ENCODE measurements at places on chromosomes 2 and 18.

GRCh38 chr18:44474067-44474411 is 206.6 kb upstream of the SETBP1 start:
- DNase-seq, result no peak

DNA sequence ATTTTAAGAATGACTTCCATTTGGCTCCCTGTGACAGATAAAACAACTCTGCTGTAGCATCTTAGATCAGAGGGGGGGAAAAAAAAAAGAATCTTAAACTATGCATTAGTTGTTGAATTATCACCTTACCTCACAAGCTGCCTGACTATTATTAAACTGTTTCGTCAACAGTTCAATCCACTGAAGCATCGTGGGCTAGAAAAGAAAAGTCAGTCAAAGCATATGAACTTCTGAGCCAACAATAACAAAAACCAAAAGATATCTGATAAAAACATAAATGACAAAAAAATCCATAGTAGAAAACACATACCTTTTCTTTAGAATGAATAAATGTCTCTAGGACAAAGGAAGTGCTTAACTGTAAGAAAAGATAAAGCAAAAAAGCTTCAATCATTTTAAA is 73.7 kb downstream of the C2orf74 start:
- DNase-seq, result no peak

DNA sequence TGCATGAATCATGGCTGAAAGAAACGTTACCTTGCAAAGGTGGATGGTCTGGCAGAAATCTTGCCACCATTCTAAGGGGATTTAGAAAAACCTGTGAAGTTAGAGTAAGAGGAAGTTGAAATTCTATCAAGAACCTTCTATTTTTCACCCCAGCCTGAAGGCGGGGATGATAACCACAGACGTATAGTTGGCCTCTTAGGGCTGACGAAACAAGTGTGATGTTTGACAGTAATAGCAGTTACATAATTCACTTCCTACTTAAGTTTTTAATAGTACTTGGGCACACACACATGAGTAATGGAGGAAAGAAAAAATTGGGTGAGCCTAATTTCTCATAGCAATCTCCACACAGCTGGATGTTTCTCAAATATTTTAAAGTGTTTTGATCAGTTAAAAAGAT is 336.6 kb upstream of the SALL3 start:
- DNase-seq, result no peak

DNA sequence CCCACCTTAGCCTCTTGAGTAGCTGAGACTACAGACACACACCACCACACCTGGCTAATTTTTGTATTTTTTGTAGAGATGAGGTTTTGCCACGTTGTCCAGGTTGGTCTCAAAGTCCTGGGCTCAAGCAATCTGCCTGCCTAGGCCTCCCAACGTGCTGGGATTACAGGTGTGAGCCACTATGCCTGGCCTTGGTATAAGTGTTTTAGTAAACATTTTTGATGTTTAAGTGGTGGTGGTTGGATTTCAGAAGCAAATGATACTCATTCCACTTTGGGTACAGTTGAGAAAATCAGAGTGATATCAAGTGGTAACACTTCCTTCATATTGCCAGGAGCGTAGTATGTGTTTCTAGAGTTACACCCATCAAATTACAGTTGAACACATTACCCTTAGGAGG is 25.4 kb downstream of the ACADL start:
- DNase-seq, result no peak

- no peak for DNase-seq
Observed at GRCh38 chr18:68833756-68834155, 35.9 kb downstream of the CCDC102B start.

GRCh38 chr2:170038734-170039133 is 139.2 kb upstream of the MYO3B start:
- DNase-seq, result no peak

DNA sequence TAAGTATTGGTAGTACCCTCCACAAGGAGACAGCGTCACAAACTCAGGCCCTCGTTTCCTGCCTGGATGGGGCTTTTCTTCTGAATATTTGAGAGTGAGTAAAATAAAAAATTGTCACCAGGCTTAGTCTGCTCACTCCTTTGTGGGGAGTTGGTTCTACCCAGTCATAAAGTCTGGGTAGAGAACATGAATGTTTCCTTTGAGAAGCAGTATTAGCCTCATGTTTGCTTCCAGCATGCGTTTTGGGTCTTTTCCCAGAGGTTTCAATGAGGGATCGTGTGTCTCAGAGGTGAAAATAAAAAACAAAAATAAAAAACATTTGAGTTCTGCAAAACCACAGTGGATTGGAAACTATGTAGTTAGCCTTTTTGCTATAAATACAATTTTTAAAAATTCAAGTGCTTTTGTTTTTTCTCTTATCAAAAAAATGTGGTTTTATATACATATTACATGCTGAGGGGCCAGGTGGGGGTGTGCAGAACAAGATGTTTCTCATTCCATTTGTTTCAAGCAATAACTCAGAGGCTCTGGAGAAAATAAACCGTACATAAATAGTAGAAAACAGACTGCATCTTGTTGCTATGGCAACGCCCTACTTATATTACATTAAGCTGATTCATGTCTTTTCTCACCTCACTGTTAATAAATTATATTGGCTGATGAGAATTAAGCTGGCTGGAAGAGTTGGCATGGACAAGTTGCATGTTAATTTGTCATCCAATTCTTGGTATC is 225.4 kb upstream of the FBXO11 start:
- no peak for DNase-seq

DNA sequence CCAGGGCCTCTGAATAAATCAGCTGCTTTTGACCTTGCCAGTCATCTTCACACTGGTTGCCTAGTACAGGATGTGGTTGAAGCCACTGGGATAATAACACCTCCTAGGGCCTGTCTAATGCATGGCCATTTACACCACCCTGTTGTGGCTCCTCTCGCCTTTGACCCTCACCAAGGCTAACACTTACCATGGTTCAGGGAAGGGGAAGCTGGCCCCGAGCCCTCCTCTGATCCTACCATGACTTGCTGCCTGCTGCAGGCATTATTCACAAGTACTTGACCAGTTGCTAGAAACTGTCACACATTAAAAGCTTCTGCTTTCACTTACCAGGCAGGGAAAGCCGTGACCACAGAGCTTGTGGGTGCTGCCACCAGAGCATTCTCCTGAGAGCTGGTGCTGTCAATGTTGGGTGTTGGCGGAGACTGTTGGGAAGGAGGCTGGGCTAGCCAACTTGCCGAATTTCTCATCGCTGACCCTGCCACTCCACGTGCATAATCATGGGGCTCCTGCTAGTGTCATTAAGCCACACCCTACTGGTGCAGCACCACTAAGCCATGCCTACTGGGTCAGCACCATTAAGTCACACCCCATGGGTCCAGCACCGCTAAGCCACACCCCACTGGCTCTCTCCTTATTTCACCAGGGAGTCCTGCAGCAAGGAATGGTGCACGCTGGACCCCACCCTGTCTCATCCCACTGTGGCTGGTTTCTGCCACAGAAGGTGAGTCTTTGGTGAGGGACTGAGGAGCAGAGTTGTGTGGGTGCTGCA is 47.0 kb upstream of the TTC39C start:
- DNase-seq, result peak; percentile 47

GRCh38 chr2:99451280-99451679 is 38.5 kb downstream of the REV1 start:
- DNase-seq, result no peak

- no peak for DNase-seq
Observed at GRCh38 chr18:13294309-13294708, 75.7 kb downstream of the LDLRAD4 start.

DNA sequence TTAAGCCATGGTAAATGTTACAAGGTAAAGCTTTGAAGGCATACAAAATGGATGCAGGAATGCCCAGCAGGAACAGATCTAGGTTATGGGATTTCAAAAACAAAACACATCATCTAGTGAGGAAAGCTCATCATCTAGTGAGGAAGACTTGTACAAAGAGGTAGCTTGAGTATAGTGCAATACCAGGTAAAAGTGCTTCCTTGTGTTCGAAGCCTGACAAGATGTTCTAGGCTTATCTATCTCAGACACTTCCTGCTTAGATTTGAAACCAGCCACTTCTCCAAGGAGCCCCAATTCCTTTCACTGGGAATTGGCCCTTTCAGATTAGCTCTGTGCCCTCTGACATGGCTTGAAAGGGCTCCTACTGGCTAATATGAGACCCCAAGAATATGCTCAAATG is 45.6 kb downstream of the RNU4ATAC start:
- DNase-seq, result no peak

DNA sequence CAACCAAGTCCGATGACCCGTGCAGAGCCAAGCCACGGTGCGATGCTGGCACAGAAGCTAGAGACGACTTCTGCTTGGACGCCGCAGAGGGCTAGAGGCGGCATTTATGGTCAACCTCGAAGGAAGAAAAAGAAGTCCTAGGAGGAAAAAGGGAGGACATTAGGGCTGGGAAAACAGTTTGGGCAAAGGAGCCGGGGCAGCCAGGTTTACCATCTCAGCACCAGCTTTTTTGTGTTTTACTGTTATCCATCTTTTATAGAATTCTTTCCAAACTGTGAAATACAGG is 643 bp upstream of the DTNB start:
- no peak for DNase-seq

DNA sequence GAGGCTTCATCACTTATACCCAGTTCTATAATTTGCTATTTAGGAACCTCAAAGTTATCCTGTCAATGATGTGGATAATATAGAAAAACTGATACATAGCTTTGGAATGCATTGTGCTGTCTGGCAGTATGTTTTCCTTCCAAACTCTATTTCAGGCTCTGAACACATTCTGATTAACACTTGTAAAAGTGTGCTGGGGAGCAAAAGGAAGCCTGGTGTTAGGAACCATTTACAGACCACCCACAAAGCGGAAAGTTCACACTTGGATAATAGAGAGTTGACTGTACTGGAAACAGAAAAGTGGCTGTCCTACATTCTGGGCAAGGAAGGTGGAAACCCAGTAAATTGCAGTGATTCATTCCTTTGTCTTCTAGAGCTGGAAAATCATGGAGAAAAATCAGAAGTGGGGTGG is 114.5 kb upstream of the ZFP36L2 start:
- peak; percentile 68 for DNase-seq

GRCh38 chr2:109348671-109349502 is 219.9 kb downstream of the SH3RF3 start:
- DNase-seq, result no peak

DNA sequence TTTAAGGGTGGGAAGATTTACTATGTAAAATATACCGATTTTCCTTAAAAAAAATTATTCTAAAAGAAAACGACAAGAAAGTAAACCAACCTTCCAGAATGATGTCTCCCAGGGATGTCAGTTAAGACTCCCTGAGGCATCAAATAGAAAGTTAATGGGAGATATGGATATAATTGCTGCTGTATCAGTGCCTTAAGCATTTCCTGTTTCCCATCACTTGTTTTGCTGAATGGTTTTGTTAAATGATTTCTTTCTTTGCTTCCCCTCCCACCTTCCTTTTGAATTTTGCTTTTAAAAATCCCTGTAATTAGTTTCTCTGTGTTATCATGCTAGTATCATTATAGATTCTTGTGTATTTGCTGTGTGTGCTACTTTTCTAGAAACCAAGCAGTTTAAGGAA is 154.3 kb upstream of the CWC22 start:
- DNase-seq, result no peak

GRCh38 chr2:242004223-242004901 is 134.8 kb downstream of the RTP5 start:
- no peak for DNase-seq

DNA sequence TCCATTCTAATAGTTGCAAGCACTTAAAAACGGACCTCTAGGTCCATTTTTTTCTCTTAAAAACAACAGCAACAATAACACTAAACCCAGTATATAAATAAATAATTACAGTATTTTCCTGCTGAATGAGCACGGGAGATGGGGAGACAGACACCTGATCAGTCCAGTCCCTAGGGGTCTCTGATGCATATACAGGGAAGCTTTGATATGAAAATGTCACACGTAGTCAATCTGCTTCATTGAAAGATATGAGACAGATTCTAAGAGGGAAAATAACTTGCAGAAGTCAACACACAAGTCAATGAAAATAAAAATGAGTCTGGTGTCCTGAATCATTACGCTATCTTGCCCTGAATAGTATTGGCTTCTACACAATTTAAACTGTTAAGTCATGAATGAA is 523.3 kb upstream of the SLC8A1 start:
- no peak for DNase-seq

GRCh38 chr2:133407341-133407740 is 160.9 kb downstream of the NCKAP5 start:
- no peak for DNase-seq

DNA sequence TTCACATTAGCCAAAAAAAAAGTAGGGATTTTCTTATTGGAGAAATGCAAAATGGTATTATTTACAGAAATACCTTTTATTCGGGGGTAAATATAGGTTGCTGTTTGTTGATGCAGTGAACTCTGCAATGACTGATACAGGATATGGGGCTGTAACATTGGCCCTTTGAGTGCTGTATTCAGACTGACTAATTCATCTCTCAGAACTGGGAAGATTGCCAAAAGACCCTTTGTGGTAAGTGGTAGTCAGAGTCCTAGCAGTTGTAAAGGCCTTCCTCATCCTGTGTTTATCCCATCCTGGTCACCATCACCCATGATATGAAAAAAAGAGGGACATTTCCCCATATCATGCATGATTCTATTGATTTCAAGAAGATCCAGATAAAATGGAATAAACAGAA is 14.0 kb upstream of the DCC start:
- DNase-seq, result no peak

GRCh38 chr2:2664989-2665833 is 334.1 kb upstream of the MYT1L start:
- DNase-seq, result peak; percentile 98

- DNase-seq, result no peak
Observed at GRCh38 chr2:26122630-26123029, 50.3 kb upstream of the GAREM2 start.

- DNase-seq, result peak; percentile 68
Observed at GRCh38 chr18:56563568-56563967, 74.8 kb downstream of the TXNL1 start.

DNA sequence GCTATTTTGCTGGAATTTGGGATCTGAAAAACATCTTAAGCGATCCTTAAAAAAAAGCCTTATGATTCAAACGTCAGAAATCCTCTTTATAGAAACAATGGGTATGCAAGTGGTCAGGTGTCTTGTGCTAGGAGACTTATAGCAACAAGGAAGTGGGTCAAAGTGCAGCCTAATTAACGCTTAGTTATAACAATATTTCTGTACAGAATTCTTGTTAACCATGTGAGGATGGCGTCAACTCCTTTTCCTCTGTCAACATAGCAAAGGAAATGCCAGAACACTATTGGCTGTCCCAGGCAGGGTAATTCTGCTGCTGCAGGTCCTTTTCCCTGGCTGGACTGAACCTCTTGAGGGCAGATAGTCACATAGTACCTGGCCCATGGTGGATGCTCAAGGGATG is 189.4 kb downstream of the MSH2 start:
- no peak for DNase-seq

- DNase-seq, result no peak
Observed at GRCh38 chr2:19360966-19361321, 2.5 kb upstream of the OSR1 start.

- DNase-seq, result no peak
Observed at GRCh38 chr2:64485961-64486360, 32.0 kb downstream of the LGALSL start.

GRCh38 chr2:174062934-174063333 is 97.8 kb upstream of the SP3 start:
- no peak for DNase-seq
